HTR-8/SVneo (cell line): ENCODE measurements at places on chromosomes 13 and 19.
A peak's percentile ranks its signal among the peaks of the same experiment; 100 is the strongest.

DNA sequence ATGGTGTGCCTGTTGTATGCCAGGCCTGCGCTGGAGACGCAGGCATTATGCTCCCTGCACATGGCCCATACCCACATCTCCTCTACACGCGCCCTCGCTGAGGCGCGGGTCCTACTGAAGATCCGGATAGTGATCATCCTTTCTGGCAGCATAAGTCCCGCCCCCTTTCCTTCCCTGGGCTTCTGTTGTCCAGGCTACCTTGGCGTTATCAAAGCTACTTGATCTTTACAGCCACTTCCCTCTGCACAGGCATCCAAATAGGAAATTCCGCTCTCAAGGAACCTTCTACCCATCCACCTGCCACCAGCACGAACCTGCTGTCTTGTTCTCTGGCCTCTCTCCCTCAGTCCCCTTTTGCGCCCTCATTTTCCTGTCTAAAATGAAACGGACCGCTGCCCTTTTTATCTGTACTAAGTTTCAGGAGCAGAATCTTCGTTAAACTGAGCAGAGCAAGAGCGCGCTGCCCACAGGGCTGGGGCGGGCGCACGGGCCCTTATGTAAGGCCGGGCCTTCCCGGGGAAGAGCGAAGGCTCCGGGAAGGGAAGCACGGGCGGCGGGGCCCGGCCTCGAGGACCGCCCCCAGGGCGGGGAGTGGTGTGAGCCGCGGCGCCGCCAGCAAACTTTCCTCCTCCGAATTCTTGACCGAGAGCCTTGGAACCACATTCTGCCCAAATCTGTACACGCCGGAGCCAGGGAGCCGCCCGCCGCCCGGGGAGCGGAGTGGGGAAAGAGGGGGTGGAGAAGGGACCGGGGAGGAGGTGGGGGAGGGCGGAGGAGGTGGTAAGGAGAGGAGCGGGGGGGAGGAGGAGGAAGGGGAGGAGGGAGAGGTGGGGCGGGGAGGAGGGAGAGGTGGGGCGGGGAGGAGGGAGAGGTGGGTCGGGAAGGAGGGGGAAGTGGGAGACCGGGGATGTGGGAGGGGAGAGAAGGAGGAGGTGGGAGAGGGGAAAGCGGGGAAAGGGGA, 920 bp upstream of the UBE2L5 start:
- DNase-seq, result peak; percentile 50

- no peak for DNase-seq
Observed at GRCh38 chr13:32316028-32316339, 676 bp downstream of the BRCA2 start.

GRCh38 chr19:19538061-19538784, at the start of gene CILP2:
CILP2 (plus strand) TSS chr19:19538265; CDS start chr19:19538350, 85 bp downstream.
- DNase-seq, result no peak

GRCh38 chr19:46404055-46404752, 9.2 kb downstream of the CCDC8 start:
- DNase-seq, result no peak

DNA sequence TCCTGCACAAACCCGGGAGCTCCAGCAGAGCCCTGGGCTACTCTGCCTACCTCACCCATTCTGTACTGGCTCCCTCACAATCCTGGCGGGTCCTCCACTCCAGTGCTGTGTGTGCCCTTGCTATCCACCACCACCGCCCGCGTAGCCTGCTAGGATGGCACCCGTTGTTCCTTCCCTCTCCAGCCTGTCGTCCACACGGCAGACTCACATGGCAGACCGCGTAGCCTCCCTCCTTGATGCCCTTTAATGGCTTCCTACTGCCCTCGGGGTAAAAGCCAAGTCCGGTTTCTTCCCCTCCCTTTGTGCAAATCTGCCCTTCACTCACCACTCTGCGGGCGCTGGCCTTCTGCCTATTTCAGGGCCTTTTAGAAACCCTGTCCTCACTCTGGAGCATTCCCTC, 106.6 kb downstream of the RAB20 start:
- DNase-seq, result no peak

GRCh38 chr19:46369817-46370216, 22.9 kb downstream of the PPP5C start:
- DNase-seq, result no peak

GRCh38 chr19:9700229-9700981, 25.5 kb upstream of the ZNF562 start:
- DNase-seq, result no peak

GRCh38 chr19:55400281-55401087, 7.1 kb downstream of the UBE2S start:
- no peak for DNase-seq

DNA sequence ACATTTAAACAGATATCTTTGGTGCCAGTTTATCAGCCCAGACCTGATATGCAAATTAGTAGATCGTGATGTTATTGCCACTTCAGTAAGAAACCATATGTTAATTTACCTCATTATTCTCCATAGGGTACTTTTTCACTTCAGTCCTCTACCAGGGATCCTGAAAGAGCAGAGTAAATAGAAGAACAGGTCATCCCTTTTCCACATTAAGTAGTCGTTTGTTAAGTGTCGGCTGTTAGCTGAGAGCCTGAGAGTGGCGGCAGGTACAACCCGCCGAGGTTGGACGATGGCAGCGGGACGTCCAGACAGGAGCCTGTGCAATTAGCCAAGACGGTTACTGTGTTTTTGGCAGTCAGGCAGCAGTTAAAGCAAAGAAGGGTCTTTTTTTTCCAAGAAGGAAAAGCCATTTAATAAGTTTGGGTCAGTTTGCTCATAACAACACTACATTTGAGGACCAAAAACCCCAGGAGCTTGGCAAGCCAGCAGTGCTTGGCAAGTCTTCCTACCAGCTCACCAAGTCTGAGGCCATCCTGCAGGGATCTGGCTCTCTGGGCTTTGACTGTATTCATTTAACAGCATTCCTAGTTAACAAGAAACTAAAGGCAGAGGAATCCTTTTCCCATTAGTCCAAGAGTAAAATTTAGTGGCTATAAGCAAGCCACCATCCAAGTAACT, 231.8 kb downstream of the SHISA2 start:
- DNase-seq, result no peak

GRCh38 chr13:49996161-49996915, 504 bp upstream of the TRIM13 start:
- peak; percentile 69 for DNase-seq

- no peak for DNase-seq
Observed at GRCh38 chr13:74683411-74683810, 549.2 kb upstream of the KLF12 start.

DNA sequence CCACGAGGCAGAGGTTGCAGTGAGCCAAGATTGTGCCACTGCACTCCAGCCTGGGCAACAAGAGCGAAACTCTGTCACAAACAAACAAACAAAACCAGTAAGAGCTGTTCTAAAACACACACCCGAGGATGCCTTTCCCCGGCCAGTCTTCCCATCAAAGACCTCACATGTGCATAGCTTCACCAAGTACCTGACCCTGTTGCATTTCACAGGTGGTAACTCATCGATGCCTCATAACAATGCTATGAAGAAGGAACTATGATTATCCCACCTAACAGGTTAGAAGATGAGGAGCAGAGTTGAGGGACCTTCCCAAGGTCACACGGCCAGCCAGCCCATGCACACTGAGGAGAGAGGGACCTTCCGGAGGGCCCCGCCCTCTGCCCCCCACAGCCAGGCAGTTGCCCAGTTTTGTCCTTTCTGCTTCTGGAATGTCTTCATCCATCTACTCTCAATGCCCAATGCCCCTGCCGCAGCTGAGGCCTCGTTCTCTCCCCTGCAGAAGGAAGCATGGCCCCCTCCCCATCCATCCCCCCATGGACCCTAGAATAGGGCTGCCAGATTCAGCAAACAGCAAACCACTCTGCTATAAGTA, 16.8 kb upstream of the LENG8 start:
- DNase-seq, result no peak

DNA sequence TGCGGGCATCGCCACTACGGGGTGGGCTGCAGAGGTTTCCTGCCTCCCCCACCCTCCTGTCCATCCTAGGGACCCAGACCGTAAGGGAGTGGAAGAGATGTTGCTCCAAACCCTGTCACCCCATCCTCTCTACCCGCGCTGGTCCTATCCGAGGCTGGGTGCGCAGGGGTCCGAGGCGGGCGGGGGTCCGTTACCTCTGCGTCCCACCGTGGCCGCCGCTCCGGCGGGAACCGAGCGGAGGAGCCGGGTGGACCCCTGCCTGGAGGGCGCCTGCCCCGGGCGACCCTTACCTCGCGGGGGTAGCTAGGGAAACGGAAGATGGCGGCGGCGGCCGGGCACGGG, at the start of gene DGKH:
DGKH (plus strand) TSS at position 307 of the 342 bp plus-strand sequence. CDS start 126 bp downstream, outside the sequence.
- no peak for DNase-seq

GRCh38 chr19:7787141-7787540, 24.1 kb downstream of the CLEC4M start:
- no peak for DNase-seq

DNA sequence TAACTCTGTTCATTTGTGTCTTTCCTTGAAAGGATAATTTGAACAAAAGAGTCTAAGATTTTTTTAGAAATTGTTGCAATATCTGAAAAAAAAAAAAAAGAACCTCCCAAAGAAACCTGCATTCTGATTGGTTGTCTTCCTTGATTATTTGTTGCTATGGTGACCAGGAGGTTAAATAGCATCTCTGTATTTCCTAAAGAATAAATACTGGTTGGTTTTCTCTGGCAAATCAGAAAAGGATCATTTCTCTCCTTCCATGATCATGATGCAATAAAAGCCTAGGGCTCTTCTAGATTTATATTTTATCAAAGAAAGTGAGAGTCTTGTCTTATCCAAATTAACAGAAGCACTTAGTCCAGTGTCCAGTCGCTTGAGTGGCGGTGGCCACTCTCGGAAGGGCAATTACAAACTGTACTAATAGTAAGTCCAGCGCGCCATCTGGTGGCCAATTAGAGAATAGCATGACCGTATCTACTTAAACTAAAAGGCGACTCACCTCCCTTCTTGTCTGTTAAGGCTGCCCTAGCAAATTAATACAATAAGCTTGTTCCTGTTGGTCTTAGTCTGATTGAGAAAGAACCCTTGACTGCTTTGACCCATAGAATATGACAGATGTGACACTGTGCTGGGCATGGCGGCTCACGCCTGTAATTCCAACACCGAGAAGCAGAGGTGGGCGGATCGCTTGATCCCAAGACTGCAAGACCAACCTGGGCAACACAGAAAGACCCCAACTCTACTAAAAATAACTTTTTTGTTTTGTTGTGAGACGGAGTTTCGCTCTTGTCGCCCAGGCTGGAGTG, 47.0 kb upstream of the PNMA8B start:
- peak; percentile 67 for DNase-seq

DNA sequence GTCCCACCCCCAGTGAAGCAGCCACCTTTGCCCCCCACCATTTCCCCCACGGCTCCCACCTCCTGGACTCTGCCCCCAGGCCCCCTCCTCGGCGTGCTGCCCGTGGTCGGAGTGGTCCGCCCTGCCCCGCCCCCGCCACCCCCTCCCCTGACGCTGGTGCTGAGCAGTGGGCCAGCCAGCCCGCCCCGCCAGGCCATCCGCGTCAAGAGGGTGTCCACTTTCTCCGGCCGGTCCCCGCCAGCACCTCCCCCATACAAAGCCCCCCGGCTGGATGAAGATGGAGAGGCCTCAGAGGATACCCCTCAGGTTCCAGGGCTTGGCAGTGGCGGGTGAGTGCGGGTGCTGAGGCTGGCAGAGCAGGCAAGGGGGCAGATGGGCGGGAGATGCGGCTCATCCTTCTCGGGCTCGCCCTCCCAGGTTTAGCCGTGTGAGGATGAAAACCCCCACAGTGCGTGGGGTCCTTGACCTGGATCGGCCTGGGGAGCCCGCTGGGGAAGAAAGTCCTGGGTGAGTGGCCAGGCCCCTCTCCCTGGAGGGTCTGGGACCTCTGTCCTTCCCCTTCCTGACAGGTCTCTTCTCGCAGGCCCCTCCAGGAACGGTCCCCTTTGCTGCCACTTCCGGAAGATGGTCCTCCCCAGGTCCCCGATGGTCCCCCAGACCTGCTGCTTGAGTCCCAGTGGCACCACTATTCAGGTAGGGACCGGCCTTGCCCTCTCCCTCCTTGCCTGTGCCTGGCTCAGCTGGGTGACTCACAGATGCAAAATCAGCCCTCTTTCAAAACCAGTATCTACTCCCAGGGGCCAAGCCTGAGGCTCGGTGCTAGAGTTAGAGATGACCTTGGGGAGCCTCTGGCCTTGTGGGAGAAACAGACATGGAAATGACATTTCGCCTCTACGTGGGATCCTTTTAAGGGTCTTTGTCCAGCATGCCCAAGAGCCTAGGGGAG, 8.8 kb downstream of the IGFLR1 start:
- DNase-seq, result no peak

GRCh38 chr13:112959206-112959605, 9.8 kb upstream of the MCF2L start:
- no peak for DNase-seq

- DNase-seq, result no peak
Observed at GRCh38 chr19:22620401-22620800, 13.7 kb upstream of the ZNF492 start.

GRCh38 chr13:43792076-43792881, 5.5 kb upstream of the ENOX1 start:
- no peak for DNase-seq

GRCh38 chr19:47323872-47324271, 8.1 kb upstream of the C5AR2 start:
- no peak for DNase-seq

DNA sequence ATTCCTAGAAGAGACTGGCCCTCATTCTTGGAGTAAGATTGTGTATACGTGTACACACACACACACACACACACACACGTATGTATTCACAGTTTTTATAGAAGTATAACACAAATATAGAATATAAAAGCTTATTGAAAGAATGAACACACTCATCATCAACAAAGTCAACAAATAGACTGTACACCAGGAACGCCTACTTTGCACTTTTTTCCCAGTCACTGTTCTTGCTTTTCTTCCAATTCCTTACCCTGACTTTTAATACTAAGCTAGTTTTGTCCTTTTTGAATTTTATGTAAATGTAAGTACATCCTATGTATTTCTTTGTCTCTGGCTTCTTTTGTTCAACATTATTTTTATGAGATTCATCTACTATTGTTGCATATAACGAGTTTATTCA, 264.5 kb downstream of the MAB21L1 start:
- DNase-seq, result no peak

GRCh38 chr13:98564204-98564603, 12.7 kb downstream of the STK24 start:
- DNase-seq, result no peak

GRCh38 chr13:107091428-107091827, 523.5 kb upstream of the ARGLU1 start:
- DNase-seq, result no peak

- peak; percentile 62 for DNase-seq
Observed at GRCh38 chr13:52127783-52128702, 830 bp downstream of the NEK5 start.

- DNase-seq, result no peak
Observed at GRCh38 chr13:110971486-110971885, 56.6 kb upstream of the ANKRD10 start.
